Activated T-cell treated with anti-CD3 and anti-CD28 coated beads, Interleukin-2, amount 50 U/mL, for 48 hours (primary cell): ENCODE measurements at places on chromosomes 7 and 10.

DNA sequence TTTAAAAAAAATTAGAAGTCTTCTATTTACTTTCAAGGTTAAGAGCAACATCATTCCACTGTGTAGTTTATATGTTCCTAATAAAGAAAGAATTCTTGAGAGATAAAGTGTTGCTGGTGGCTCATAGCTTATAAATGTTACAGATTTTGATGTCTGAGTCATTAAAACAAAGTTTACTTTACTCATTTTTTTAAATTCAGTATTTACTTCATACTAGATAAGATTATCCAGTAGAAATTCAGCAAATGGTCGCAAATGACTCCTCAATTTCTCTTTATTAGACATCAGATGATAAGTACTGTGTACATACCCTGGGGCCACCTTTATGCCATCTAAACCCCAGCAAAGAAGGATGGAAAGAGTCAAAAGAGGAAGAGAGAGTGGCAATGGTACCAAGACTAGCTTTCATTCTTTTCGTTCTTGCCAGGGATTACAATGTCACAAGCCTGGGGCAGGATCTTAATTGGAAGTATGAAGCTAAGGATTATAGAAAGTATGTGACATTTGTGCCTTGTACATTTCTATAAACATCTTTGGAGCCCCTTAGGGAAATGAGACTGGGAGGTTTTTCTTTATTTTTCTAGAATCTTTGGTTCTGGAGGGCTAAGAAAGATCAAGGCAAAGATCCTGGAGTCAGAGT is 206.1 kb downstream of the CHRM2 start:
- no peak for DNase-seq

DNA sequence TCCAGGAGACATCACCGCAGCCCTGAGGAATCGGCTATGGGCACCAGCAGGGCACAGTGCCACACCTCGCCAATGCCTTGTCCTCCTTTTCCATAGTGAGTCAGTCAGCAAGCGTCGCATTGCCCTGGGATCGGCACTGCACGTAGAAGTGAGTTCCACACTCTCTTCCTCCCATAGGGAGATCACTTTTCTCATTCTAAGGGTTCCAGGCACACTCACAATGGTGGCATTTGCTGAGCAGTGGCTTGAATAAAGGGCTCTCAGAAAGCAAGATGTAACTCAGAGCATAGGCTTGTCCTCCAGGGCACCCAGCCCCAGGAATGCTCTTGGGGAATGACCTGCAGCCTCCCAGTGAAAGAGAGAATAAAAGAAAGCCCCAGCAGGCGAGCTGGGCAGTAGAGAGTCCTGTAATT is 1.1 kb upstream of the VIM start:
- DNase-seq, result no peak

DNA sequence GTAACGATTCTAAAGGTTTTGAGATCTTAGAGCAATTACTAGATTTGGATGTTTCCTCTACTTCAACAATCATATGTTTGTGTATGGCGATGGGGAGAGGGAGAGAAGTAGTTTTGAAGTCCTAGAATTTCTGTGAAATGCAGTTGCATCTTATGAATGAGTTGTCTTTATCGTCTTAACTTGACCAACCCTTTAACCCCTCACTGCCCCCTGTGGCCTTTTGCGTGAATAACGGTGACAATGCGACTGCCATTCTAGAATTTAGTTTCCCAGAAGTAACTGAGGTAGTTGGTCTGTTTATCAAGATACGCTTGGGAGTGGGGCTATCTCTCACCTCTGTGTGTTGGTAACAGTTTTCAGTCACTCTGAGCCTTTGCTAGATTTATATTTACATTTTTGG is 204.6 kb downstream of the HDAC9 start:
- DNase-seq, result no peak

GRCh38 chr7:12623885-12624498 is 53.5 kb downstream of the SCIN start:
- DNase-seq, result no peak

- no peak for DNase-seq
Observed at GRCh38 chr10:92969151-92969550, 91.4 kb upstream of the CYP26C1 start.

DNA sequence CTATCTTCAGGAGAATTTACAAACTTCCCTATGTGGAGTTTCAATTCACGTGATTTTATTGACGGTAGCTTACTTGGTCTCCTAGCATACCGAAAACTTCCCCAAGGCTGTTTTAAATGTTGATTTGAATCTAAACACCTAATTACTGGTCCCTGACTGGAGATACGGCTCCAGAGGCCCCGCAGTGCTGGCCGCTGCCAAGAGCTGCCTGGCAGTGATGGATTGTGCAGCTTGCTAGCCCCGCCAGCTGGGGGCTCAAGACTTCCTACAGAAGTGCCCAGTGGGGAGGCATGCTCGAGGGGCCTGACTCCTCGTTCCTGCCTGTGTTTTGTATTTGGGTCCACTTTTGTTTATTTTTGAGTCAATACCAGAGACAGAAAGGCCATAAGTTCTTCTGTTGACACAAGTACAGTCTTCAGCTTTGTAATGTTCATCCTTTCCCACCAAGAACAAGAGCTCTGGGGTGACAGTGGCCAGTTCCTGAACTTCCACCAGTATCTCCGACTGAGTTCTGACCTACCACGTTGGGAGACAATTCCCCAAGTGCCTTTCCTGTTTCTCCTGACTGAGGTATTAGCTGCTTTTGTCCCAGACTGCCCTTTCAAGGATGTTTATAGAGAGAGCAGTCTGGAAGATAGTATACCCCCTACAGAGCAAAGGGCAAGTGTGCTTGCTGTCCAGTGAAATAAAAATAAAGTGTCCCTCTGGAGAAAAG is 80.7 kb upstream of the CXCL12 start:
- no peak for DNase-seq
